ENCODE measurements at places on chromosomes 4 and X.

DNA sequence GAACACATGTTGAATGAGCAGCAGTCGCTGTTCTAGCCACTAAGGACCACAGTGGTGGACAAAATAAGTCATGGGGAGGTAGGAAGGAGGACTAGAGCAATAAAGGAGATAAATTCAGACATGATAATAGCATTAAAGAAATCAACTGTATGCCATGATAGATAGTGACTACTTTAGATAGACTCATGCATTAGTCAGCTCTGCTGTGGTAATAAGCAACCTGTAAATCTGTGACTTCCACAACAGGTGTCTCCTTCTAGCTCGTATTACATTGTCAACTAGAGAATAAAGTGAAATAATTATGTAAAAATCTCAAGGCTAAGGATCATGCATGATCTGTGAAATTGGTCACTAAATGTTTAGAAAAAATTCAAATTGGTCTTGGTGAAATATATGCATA lies 77.9 kb downstream of the WWC2 start:
- no peak for DNase-seq

DNA sequence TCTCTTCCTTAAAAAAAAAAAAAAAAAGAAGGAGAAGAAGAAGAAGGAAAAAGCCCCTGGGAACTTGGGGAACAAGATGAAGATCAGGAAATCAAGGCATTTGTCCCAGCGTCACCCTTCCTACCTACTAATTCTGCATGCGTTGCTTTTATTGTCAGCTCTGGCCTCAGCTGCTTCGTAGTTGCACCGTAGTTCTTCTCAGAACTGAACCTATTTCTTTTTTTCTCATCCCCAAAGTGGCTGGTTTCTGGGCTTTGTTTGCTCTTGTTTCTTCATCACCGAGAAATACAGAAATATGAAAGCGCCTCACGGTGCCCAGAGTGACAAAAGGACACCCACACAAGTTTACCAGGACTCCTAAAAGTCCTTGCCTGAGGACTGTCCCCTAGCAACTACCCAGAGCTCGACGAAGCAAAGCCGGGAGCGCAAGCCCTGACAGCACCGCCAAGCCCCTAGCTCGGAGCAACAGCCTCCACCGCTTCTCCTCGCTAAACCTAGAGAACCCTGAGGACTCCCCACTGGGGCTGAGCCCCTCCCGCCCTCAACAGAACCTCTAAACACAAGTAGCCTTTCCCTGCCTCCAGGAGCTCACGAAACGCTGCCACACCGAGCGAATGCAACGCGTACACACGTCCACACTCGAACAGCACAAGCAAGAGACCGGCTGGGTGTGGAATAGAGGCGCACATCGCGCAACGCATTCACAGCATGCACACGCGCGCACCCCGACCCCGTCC lies 710 bp downstream of the PRKG2 start:
- DNase-seq = no peak

DNA sequence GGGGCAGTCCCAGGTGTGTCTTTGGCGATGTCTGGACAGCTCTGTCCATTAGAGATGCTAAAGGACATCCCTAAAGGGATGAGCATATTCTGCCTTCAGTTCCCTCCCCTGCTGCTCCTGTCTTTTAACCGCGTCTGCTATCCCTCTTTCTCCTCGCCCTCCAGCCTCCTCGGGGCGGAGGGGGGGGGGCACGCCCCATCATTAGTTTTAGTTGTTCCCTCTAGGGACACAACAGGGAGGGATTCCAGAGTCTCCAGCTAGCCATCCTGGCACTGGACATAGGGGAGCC lies 1.1 kb downstream of the MSL3 start:
- DNase-seq = no peak

GRCh38 chr4:156496797-156497196 lies 474.8 kb downstream of the PDGFC start:
- no peak for DNase-seq

GRCh38 chrX:72478351-72478750 lies 94.3 kb downstream of the HDAC8 start:
- no peak for DNase-seq

GRCh38 chrX:16222151-16222550 lies 54.9 kb downstream of the MAGEB17 start:
- DNase-seq = no peak

Measured in GM13977 (cell line).